ENCODE measurements at places on chromosomes 12 and 14.

GRCh38 chr12:95551913-95552516 lies 739 bp upstream of the USP44 start:
- no peak for DNase-seq

DNA sequence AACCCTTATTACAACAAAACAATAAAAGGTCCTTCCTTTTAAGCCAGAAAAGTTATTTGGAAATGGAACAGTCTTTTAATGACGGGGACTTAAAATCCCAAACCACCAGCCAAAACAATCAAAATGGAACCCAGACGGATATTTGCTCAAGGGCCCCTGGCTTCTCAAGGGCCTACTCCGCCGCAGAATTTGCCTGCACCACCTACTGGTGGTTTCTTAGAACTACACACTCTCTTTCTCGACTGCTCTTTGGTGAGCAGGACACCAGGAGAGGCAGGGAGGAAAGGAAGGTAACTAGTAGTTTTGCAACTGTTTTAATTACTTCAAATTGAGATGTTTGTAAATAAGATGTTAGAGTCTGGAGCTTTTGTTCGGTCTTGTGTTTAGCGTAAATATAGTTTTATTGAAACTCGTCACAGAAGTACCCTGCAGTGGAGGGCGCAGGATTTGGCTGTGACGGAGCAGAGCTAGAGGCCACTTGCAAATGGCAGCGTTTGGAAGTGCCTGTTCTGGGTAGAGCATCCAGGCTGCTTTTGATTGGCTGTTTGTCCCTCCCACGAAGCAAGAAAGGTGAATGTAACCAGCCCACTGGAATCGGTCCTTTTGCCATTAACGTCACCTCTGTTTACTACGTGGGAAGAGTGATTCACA lies 238.5 kb downstream of the CACNA1C start:
- DNase-seq, result peak; percentile 35

DNA sequence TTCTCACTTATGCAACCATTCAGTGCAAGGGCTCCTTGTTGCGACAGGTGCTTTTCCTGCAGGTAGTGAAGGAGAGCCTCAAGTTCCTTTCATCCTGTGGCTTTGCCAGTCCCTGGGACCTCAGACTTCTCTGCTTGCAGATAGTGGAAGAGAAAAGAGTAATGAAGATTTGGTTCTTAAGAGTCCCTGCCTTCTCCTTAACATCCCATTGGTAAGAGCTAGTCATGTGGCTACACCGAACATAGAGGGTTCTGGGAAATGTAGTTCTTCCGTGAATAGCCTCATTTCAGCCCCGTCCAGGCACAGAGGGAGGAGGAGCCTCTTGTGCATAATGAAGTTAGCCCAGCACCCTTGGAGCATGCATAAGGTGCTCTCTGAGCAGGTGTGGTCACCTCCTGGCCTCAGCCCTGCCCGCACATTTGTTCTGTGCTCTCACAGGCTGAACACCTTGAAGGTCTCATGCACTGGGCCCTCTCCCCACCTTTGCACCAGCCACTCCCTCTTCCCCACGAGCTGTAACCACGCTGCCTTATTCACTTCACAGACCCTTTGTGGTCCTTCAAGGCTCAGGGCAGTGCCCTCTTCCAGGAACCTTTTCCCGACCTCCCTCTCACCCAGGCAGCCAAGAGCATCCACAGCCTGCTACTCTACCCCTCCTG lies 134.0 kb downstream of the BCL11B start:
- DNase-seq, result no peak

DNA sequence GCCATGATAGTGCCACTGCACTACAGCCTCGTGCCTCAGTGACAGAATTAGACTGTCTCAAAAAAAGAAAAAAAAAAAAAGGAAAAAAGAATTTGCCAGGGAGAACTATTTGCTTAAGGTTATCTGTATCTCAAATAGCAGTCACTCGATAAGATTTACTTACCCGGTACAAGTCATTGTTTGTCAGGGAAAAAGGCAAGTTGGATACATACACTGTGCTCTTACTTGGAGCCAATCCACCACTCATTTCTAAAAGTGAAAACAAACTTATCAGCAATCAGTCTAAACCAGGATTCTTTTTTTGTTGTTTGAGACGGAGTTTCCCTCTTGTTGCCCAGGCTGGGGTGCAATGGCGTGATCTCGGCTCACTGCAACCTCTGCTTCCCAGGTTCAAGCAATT lies 2.0 kb downstream of the ZCRB1 start:
- no peak for DNase-seq
